ENCODE measurements at places on chromosomes 3 and 15.

DNA sequence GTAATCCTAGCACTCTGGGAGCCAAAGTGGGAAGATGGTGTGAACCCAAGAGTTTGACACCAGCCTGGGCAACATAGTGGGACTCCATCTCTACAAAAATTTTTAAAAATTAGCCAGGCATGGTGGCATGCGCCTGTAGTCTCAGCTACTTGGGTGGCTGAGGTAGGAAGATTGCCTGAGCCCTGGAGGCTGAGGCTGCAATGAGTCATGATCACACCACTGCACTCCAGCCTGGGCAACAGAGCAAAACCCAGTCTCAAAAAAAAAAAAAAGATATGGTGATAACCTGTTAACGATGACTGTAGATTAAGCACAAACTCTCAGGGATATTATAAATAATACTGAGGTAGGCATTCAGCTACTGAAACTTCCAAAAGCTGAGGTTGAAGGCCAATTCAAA, 107.5 kb downstream of the SLC49A4 start:
- DNase-seq = no peak

DNA sequence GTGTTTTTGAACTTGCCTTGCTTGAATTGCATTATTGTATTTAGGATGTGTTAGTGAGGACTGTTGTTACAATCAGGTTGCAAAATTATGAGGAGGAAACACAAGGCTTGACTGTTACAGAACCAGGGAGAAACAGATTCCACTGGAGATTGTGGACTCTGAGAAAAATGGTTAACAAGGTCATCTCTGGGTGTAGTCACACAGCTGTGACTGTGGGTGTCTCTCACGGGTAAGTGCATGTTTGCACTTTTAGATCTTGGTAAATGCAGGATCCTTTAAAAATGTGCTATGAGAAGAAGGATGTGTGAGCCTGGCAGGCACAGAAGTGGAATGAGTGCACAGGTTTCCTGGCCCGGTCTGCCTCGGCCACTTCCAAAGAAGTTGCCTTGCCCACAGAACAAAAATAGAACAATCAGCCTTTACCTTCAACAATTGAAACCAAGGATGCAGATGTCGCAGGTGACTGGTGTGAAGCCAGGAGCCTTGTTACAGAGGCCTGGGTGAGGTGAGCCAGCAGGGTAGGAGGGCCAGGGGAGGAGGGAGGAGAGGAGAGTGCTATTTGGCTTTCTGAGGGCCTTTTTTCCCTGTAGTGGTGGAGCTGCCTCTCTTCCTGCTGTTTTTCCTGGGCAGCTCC, 68.0 kb downstream of the ABHD5 start:
- DNase-seq = no peak

DNA sequence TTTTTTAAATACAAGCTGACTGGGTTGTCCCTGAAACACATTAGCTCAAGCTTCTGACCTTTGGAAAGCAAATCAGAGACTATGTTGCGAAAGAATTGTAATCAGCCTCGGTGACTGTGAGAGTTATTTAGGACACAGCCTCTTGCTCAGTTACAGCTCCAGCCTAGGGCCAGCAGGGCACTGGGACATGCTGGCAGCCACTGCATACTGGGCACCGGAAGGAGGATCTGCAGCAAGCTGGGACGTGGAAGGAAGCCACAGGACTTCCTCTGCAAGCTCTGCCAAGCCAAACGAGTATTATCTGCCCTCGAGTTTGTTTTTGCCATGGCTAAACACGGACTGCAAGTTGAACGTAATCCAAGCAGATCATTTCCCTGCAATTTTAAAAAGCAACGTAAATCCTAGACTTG, 24.4 kb upstream of the COPG1 start:
- no peak for DNase-seq

DNA sequence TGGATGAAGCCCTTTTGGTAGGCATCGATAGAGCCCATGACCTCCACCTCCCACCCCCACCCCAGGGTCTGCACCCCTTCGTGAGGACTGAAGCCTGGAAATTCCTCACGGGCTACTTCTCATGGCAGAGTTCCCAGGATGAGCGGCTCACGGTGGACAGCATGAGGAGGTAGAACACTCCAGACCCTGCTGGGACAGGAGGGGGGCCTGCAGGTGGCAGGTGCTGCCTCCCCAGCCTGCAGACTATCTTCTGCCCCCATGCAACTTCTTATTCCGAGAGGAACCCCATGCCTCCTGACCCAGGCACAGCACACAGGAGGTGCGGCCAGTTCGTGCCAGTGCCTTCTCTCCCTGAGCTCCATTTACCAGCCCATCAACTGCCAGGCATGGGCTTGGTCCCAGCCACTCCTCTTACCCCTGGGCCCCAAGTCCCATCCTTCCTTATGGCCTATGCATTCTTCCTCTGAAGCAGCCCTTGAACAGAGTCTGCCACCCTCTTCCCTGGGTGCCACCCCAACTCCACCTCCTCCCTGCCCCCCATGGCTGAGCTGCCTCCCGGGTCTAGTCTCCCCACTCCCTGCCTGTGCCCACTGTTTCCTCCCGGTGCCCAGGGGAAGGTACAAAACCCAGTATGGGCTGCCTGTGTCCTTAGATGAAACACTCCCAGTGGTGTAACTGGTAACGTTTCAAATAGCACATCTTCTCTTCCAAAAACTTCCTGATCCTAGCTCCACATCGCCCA, 8.4 kb downstream of the TBC1D21 start:
- no peak for DNase-seq

DNA sequence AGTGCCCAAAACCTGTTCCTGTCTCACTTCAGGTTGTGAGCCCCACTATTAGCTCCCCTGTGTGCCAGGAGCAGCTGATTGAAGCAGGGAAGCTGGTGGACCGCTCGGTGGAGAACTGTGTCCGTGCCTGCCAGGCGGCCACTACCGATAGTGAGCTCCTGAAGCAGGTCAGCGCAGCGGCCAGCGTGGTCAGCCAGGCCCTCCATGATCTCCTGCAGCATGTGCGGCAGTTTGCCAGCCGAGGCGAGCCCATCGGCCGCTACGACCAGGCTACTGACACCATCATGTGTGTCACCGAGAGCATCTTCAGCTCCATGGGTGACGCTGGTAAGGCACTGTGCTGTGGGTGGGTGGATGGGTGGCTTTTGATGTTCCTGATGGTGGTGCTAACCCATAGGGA, 334.1 kb upstream of the TPM1 start:
- no peak for DNase-seq

DNA sequence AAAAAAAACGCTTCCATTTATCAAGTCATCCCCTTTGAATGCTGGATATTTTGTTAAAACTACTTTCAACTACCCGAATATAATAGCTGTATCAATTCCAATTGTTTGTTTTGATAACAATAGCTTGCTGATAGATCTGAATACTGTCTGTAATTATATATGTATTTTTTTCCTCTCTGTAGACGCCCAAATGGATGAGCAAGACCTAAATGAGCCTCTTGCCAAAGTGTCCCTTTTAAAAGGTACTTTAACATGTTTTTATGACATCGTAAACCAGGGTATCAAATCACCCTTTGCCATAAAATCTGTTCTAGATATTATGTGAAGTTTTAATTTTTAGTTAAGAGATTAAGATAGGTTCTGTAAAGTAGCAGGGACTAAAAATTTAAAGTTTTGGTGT, 111.5 kb upstream of the FLNB start:
- no peak for DNase-seq

GRCh38 chr3:69748503-69748902, 9.2 kb downstream of the MITF start:
- no peak for DNase-seq

DNA sequence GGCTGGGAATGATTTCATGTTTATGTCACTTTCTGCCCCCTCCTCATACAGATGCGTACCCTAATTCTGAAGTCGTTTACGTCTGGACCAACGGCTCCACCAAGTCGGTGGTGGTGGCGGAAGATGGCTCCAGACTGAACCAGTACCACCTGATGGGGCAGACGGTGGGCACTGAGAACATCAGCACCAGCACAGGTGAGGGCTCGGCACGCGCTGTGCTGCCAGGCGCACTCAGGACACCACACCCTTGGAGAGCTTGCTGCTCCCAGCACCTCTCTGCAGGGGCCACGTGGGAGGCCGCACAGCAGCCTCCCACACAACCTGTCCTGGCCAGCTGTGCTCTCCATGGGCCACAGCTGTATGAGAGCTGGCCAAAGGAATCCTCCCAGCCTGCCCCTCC, 33.8 kb upstream of the GABRG3 start:
- DNase-seq = no peak

DNA sequence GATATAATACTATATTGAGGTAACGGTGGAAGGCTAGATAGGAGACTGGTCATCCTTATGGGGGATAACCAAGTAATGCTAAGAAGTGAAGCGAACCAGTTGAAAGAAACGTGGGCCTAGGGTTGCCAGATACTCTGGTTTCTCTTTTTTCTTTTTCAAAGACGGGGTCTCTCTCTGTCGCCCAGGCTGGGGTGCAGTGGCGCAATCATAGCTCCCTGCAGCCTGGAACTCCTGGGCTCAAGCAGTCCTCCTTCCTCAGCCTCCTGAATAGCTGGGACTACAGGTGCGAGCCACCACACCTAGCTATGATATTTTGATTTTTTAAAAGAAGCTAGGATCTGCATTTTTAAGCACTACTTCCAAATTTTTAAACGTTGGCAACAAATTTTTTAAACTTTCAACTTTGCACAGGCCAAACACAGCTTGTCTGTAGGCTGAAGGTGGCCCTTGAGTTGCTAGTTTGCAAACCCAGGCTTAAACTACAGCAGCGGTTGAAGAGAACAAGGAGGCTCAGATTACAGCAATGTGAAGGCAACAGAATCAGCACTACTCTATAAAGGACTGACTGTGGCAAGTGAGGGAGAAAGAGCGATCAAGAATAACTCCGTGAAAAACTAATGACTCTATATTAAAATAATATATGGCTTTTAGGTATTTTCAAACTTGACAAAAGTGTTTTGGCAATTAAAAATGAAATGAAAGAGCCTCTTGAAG, 1.2 kb upstream of the RUBCN start:
- DNase-seq = no peak

GRCh38 chr15:37880009-37880834, 54.2 kb upstream of the TMCO5A start:
- DNase-seq = no peak

- no peak for DNase-seq
Observed at GRCh38 chr3:82093641-82094040, 332.2 kb upstream of the GBE1 start.

Data from stimulated activated CD8-positive, alpha-beta memory T cell treated with anti-CD3 and anti-CD28 coated beads, Interleukin-2, amount 100 ng/mL, for 1 hour (primary cell).